ENCODE measurements at places on chromosomes 4 and X.
A peak's percentile ranks its signal among the peaks of the same experiment; 100 is the strongest.

GRCh38 chr4:10192331-10192730 is 75.7 kb upstream of the WDR1 start:
- no peak for DNase-seq

DNA sequence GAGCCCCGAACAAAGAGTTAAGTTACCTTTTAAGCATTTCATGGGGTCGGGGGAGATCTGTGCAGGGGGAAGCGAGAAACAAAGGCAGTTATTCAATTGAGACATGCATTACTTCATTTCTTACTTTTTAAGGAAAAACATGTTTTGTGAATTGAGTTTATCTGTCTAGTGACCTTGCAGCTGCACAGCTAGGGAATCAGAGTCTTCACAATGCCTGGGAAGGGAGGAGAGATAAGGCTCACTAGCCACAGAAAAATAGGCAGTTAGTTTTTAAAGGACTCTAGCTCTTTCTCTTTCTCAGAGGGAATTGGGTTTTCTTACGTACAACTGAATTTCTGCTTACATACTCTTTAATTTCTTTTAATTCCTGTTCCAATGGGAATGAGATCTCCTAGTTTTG is 26.2 kb upstream of the ZBTB33 start:
- DNase-seq = no peak

DNA sequence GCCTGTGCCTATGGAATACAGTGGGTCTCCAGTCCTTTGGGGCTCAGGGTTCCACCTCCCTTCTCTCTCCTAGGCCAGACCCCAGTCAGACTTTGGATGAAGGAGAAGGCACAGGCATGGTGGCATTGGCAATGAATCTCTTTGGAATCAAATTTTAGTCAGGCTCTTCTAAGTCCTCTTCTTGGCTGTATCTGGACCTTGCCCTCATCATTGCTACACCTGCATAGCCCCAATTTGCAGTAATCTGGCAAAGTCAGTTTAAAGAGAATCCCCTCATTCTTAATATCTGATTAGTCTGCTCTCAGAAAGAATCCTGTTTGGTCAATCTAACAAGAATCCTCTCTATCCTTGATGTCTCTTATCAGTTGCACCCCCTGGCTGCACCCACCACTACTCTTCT is 77.6 kb downstream of the SLC16A2 start:
- DNase-seq = no peak

- DNase-seq = no peak
Observed at GRCh38 chrX:10010686-10011085, 43.5 kb downstream of the CLDN34 start.

GRCh38 chr4:142372530-142373260 is 473.4 kb downstream of the INPP4B start:
- no peak for DNase-seq

- DNase-seq = no peak
Observed at GRCh38 chrX:29215251-29215650, 628.0 kb downstream of the IL1RAPL1 start.

- DNase-seq = no peak
Observed at GRCh38 chr4:101102114-101102742, 245.1 kb downstream of the PPP3CA start.

- peak; percentile 77 for DNase-seq
Observed at GRCh38 chrX:70172221-70172620, 5.1 kb upstream of the DGAT2L6 start.

DNA sequence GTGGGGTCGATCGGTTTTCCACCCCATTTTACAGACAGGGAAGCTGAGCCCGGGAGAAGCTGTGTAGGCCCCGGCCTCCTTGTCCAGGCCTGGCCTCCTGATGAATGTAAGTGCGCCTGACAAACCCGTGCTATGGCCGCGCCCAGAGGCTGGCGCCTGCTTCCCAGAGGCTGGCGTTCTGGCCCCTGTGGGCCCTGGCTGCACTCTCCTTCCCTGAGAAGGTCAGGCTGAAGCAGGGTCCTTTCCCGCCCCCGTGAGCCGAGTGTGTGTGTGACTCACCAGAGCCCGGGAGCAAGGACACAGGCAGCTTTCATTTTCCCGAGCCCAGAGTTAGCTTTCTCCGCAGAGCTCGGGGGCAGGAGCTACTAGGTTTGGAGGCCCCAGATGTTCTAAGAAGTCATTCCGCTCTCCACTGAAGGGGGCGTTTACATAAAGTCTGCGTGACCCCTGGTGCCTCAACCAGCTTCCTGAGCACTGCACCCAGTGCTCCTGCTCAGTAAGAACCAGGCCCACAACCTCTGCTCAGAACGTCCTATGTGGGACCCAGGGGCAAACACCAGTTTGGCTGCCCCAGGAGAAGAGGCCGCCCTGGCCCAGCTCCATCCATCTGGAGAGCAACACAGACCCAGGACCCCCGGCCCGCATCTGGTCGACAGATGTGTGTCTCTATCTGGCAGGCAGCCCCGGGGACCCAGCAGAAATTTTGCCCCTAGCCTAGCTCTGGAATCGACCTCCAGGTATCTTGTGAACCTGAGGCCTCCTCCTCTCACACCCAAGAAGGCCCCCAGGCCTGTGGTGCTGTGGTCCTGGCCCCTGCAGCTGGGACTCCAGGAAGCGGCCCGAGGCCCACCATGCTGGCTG is 13.6 kb downstream of the UVSSA start:
- no peak for DNase-seq

- DNase-seq = no peak
Observed at GRCh38 chr4:1776521-1777161, 16.5 kb upstream of the FGFR3 start.

DNA sequence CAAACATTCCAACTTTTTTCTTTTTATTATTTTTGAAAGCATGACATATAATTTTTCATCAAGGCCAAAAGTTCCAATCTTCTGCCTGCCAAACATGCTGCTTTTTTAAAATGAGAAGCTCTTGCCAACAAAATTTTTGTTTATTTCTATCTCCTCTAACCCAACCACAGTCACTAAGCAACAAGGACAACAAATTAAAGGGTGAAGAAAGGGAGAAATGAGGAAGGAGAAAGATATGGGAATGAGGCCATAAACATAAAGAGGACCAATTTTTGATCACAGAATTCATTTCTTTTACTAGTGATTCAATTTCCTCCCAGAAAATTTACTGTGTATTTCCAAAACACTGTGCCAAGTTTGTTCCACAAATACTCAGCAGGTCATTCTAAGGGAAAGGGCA is 537.0 kb upstream of the DIAPH2 start:
- no peak for DNase-seq

- no peak for DNase-seq
Observed at GRCh38 chr4:57943682-57944081, 833.5 kb upstream of the IGFBP7 start.

DNA sequence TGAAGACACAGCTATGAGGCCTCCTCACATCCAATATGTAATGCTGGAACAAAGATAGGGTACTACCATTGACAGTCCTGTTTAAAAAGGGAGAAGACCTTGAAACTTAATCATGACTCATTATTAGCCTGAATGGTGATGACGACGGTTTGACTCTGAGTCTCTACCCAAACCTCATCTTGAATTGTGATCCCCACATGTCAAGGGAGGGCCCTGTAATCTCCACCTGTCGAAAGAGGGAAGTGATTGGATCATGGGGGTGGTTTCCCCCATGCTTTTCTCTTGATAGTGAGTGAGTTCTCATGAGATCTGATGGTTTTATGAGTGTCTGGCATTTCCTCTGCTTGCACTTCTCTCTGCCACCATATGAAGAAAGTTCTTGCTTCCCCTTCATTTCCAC is 395.3 kb upstream of the CPEB2 start:
- no peak for DNase-seq

DNA sequence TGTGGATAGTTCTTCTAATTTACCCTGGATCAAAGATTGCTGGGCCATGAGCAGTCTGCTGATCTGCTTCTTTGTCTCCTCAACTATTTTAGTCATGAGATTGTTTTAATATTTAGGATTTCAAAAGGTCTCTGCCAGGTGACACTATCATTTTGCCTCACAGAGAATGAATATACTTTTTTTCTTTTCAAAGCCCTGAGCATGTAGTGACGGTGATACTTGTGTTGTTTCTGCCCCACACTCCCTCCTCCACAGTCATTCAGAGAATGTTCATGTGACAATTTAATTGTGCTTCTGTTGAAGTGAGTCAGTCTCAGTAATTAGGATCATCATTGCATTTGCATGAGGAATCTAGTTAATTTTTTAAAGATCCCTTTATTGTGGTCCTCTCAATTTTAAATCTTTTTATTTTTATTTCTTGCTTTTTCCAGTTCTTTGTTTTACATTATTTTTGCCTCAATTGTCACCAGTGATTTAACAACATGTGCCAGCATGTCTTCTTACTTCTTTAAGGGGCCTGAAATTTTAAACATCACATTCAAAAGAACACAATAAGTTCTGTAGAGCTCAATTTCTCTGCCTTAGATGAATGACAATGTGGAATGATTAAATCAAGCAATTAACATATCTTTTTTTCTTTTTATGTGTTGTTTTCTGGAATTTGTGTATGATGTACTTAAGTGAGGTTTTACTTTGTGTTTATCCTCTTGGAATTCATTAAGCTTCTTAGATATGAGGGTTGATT is 12.3 kb downstream of the MMRN1 start:
- DNase-seq = peak; percentile 49

DNA sequence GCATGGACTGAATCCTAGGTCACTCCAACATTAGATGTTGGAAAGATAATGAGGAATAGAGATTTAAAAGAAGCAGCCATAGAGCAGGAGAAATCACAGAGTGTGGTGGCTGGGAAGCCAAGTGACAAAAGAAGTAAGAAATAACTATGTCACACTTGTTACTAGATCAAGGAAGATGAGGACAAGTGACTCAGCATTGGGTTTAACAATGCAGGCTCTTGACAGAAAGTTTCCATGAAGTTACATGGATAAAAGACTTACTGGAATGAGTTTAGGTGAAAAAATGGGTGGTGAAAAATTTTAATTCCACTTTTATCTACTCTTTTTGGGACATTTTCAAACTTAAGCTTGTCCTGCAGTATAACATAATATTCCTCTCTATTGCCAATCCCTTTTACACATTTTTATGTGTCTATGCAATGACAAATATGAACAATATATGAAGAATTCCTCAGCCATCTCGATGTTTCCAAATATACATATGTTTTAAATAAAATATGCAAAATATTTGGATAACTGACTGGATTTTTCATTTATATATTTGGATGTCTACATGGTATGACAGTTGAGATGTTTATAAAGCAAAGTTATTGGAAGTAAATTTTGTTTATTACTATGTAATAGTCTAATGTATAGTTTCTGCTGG is 462.6 kb downstream of the IL15 start:
- DNase-seq = no peak

- DNase-seq = no peak
Observed at GRCh38 chrX:110409925-110410324, 51.3 kb downstream of the RTL9 start.

- no peak for DNase-seq
Observed at GRCh38 chrX:34810364-34810763, 132.2 kb upstream of the FAM47B start.

- no peak for DNase-seq
Observed at GRCh38 chr4:185925910-185926360, 113.9 kb upstream of the SORBS2 start.

GRCh38 chr4:154545689-154546088 is 4.5 kb downstream of the PLRG1 start:
- no peak for DNase-seq

DNA sequence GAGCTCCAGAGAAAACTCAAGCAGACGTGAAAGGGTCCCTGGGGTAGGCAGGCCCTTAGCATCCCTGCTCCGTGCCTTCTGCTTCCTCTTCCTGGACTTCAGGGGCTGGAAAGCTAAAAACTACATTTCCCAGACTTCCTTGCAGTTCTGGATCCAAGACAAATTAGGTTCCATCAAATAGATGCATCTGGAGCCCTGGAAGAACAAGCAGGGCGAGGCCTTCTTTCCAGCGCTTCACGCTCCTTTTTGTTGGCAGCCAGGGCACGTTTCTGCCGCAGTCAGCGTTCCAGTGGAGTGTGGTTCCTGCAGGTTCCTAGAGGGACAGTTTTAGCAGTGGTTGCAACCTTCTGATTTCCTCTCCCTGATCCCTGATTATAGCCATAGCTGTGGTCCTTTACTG is 53.6 kb upstream of the MSX1 start:
- no peak for DNase-seq

DNA sequence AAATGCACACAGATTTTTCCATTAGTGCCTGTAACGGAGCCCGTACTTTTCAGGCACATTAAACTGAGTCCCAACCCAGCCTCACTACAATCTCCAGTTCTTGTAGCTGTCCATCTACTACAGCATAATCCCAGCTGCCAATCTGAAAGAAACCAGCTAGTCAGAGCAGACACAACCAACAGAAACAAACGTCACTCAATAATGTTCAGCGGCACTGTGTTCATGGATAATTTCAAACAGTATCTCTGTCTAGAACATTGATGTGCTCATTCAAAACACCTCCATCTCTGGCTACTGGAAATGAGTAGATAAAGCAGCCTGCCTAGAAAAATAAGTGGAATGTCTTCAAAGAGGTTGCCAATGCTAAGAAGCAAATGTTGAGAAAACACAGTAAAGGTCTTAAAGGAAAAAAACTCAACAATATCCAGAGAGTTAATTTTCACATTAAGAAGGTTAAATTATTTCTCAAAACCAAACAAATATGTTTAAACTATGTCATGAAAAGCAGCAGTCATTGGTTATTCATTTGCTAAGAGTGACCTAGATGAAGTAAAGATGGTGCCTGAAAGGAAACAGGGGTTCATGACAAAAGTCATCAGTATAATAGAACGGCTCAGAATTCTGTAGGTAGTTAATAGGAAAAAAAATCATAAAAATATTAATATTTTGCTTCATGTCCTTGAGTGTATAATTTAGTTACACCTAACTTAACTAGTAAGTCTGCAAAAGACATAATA is 245.1 kb upstream of the MAB21L2 start:
- DNase-seq = no peak

DNA sequence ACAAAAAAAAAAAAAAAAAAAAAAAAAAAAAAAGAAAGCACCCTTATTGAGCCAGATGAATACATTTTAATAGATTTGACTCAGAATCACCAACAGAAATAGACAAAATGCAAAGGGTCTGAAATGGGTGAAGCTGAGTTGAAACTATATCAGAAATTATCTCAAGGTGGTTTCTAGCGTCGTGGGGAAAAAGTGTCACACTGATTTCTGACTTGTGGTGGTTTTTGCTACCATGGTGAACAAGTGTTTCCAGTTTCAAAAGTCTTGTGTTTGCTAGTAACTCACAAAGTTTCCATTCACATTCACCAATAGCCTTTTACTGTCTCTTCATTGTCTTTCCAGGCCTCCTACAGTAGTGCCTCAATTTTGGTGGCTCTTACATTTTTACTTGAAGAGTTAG is 135.5 kb downstream of the ARHGAP24 start:
- DNase-seq = no peak

DNA sequence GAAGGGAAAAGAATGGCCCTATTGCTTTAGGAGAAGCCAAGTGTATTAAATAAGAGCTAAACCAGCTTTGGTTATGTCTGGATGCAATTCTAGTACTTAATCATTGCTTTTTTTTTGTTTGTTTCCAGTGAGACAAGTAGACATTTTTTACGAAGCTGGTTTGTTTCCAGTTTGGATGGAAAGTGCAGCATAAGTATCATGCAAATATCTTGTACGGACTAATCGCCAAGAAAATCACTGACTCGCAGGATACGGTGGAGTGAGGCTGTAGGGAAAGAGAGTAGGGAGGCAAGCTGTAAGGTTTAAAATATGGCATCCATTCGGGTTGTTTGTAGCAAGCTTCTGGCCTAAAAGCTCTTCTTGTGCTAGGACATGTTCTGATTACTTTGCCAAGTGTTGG is 64.8 kb downstream of the HPGD start:
- DNase-seq = no peak

GRCh38 chr4:54635318-54635717 is 22.4 kb upstream of the KIT start:
- no peak for DNase-seq

- DNase-seq = no peak
Observed at GRCh38 chrX:128714425-128714824, 662.2 kb upstream of the ACTRT1 start.

GRCh38 chrX:40175511-40176350 is 78.0 kb upstream of the BCOR start:
- no peak for DNase-seq

Measured in NCI-H1436 treated with DMSO at 0.1 percent for 48 hours (cell line).